ENCODE measurements at places on chromosomes 7 and 10.

DNA sequence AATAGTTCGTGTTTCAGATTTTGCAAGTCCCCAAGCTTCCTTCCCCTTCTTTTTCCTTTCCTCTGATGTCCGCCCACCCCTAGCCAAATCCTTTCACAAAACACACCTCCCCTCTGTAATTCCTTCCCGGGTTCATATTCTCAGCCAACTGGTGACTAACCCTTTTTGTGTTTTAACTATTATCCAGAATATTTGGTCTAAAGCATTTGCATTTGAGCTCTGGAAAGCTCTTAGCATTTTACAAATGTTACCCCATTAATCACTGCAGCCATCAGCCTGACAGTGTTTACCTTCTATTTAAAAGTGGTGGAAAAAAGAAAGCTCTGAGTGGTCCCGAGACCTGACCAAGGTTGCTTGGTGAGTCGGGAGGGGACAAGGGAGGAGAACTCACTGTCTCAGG, 139.0 kb downstream of the CREB5 start:
- DNase-seq = no peak

DNA sequence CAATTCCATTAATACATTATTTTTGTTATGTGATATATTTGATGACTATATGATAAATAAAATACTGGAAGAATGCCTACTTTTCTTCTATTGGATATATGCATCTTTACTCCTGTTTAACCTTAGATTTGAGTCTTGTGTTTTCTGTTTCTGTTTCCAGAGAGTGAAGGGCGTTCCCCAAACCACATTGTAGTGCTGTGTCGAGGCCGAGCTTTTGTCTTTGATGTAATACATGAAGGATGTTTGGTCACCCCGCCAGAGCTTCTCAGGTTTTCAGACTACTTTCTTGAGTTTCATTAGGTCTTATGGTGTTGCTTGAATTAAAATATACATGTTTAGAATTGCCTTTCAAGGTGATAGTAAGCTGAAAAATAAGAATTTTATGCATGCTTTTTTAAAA, 23.8 kb downstream of the CROT start:
- DNase-seq = no peak

- no peak for DNase-seq
Measured at GRCh38 chr7:42478717-42479116, 241.7 kb upstream of the GLI3 start.

GRCh38 chr10:86950349-86950748, 7.1 kb downstream of the MMRN2 start:
- DNase-seq = no peak

DNA sequence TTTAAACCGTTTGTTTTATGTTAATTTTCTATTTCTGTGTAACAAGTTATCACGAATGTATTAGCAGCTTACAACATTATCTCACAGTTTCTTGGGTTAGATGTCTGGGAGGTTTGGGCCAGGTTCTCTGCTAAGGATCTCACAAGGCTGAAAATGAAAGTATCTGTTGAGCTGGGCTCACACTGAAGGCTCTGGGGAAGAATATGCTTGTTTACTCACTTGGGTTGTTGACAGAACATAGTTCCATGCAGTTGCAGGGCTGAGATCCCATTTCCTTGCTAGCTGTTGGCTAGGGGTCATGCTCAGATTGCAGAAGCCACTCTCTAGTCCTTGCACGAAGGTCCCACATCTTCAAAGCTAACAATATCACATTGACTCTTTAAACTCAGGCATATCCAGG, 266.6 kb upstream of the GNAI1 start:
- no peak for DNase-seq

- DNase-seq = no peak
Measured at GRCh38 chr7:64614812-64615211, 51.1 kb upstream of the ZNF107 start.
